NCI-H2107 (cell line): ENCODE measurements at places on chromosomes 6 and 20.

- DNase-seq, result no peak
These were observed 40.0 kb upstream of the MBOAT1 start for GRCh38 chr6:20252311-20252710.

GRCh38 chr6:3208098-3208774 is 19.2 kb downstream of the TUBB2B start:
- no peak for DNase-seq

- DNase-seq, result no peak
These were observed 1.8 kb downstream of the FOXF2 start for GRCh38 chr6:1390946-1391799.

GRCh38 chr6:4487538-4487937 is 288.7 kb upstream of the CDYL start:
- DNase-seq, result no peak

- no peak for DNase-seq
These were observed 172.6 kb upstream of the SOX4 start for GRCh38 chr6:21420926-21421325.

DNA sequence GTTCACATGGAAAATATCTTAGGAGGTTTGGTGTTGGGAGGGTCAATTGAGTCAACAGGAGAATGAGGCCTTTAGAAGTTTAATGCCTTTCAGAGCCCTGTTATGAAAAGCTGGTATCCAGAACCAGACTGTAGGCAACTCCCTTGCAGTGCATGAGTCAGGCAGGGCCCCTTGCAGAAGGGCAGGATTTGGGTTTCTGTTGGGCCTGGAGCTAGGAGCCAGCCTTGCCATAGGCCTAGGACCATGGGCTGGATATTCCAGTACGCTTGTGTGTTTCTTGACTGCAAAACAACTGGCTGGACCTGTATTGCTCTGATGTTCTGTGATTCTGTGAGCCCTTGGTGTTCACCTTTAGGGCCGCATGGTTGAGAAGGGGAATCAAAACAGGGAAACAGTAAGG is 350.9 kb upstream of the PRND start:
- DNase-seq, result no peak

DNA sequence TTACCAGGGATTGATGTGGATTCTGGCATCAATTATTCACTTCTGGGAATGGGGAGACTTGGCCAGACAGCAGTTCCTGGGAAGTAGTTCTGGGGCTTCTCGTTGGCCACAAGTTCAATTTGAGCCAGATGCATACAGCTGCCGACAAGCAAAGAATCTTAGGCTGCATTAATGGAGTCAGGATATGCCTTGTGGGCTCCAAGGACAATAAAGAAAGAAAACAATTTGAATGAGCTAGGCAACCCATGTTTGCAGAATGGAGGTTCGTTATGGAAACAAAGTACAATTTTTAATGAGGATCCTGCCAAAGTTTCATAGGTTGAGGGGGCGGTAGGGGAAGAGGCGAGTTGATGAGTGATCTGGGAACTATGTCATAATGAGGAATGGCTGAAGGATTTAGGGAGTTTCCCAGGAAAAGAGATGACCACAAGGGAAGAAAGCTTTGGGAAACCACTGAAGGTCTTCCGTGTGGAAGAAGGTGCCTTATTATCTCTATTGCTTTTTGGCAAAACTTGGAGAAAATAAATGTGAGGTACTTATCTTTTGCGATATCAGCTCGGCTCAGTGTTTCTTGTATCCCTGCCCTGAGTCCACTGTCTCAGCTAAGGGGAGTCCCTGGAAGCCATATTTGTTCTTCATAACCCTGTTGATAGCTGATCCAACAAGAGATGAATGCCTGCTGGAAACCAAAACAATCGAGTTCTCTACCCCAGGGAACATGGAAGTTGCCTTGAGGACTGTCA is 181.0 kb upstream of the ZNF217 start:
- no peak for DNase-seq

DNA sequence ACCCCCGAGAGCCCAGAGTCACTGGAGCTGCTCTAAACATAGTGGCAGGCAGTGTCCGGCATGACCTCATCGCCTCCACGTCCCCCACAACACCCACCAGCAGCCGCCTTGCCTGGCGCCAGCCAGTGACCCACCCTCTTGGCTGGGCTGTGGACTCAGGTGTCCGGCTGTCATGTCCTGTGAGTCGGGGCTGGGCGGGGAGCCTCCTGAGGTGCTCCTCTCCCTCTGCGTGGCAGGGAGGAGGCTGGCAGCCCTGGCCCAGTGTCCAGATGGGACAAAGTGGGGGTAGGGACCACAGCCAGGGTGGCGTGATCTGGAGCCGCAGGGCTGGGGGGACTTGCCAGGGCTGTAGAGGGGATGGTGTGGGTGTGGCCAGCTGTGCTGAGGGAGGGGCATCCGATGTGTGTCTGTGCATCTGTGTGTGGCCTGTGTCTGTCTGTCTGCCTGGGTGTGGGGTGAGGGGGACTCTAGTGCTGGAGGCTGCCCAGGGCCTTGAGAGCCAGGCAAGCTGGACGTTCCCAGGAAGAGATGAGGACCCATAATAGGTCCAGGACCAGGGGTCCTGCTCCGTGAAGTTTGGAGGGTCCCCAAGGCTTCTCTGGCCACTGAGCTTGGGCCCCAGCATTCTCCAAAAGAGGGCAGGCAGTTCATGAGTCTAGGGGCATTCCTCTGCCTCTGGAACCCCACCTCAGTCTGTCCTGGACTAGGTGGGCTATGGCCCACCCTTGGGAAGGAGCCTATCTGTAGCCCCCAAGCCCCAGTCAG is 2.3 kb upstream of the SOX18 start:
- DNase-seq, result no peak

DNA sequence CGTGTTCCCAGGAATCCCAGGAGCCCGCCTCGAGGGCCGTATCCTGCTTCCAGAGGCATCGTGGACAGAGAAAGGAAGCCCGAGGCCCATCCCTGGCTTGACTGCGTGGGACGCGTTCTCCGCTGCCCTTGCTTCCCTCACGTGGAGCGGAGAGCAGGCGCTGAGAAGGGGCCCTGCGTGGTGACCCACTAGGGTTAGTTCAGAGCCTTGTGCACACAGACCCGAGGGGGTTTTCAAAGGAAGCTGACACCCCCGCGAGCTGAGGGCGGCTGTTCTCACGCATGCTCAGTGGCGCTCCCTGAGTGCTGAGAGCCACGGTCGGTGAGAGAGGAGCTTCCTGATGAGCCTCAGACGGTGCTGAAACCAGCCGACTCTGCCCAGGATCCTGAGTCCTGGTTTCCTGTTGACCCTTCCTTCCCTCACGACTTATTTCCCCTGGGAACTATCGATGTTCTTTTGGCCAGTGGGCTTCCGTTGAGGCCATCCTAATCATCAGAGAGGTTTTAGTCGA is 28.9 kb upstream of the CCR6 start:
- DNase-seq, result no peak

- no peak for DNase-seq
These were observed 56.7 kb downstream of the GJA10 start for GRCh38 chr6:89950879-89951391.

DNA sequence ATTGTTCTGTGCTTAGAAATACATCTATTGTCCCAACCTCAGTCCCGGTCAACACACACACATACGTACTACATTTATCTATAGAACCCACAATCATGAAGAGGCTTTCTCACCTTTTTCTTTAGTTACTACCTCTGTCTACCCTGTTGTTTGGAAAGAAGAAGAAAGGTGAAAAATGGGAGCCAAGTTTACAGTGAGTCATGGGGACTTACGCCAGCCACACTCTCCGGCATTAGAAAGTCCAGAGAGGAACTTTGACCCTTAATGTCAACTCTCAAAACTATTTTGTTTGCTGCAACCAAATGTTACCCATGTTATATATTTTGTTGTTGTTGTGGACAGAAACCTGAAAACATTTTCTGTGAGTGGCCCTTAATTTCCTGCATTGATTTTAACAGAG is 259.1 kb downstream of the ZFAND3 start:
- no peak for DNase-seq

DNA sequence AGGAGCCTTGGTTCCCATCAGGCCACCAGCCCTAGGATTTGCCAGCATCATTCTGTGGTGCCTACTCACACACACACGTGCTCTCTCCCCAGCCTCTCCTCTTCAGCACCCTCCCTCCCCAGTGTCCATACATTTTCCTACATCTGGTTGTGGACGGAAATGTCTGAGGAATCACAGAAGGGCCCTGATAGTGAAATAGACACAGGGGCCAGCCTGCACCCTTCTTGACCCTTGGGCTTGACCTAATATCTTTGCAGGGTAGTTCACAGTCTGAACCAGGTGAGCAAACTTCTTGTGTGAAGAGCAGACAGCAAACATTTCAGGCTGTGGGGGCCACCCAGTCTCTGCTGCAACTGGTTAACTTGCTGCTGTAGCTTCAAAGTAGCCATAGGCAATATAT is 108.5 kb upstream of the NXT1 start:
- DNase-seq, result no peak

GRCh38 chr6:144265390-144265789 is 19.7 kb upstream of the UTRN start:
- DNase-seq, result no peak

DNA sequence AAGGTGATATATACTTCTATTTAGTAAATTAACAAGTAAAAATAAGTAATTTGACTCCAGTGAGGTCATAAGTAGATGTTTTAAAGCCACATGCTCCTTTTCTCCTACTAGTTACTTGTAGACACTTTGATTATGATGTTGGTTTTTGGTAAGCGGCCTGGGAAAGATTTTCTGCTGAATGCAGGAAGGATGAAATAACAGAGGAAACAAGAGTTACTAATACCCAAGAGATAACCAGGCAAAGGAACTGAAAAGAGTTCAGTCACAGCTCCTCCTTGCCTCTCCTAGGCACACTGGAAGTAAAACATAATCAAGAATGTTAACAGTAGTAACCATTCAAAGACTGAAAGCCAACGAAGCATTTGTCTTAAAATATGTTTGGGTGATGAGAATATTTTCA is 203.3 kb downstream of the RNGTT start:
- no peak for DNase-seq

DNA sequence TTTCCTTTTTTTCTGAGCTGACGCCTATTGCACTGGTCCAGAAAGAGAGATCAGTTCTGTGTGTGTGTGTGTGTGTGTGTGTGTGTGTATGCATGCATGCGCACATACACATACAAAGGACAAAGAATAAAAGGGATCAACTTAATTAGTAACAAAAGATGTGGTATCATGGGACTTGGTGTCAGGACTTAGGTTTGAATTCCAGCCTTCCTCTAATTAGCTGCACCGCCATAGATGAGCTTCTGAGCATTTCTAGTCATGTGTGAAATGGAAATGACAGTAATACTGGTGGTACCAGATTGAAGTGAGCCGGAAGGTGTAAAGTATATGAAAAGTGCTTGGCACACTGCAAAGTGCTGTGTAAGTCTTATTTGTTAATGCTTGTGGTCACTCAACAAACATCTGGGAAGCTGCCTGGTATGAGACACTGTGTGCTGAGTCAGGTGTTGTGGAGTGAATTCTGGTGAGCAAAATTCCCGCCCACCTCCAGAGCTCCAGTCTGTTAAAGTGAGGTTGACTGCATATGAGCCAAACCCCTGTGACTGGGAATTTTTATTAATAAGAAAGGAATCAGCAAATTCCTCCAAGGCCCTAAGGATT is 12.4 kb downstream of the DAAM2 start:
- no peak for DNase-seq

DNA sequence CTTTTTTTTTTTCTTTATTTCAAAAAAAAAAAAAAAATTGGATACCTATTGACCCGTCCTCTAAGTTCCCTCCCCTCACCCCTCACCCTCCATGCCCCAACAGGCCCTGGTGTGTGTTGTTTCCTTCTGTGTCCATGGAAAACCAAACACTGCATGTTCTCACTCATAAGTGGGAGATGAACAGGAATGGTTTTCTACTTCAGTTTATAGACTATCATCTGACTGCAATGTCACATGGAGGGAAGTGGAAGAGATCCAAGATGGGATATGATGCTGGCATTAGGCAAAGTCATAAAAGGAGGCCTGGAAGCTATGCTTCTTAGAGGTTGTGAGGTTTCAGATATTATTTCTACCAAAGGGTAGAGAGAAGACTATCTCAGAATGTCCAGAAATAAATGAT is 237.5 kb downstream of the MAFB start:
- DNase-seq, result no peak

- no peak for DNase-seq
These were observed 39.5 kb downstream of the PIGU start for GRCh38 chr20:34637245-34638038.

DNA sequence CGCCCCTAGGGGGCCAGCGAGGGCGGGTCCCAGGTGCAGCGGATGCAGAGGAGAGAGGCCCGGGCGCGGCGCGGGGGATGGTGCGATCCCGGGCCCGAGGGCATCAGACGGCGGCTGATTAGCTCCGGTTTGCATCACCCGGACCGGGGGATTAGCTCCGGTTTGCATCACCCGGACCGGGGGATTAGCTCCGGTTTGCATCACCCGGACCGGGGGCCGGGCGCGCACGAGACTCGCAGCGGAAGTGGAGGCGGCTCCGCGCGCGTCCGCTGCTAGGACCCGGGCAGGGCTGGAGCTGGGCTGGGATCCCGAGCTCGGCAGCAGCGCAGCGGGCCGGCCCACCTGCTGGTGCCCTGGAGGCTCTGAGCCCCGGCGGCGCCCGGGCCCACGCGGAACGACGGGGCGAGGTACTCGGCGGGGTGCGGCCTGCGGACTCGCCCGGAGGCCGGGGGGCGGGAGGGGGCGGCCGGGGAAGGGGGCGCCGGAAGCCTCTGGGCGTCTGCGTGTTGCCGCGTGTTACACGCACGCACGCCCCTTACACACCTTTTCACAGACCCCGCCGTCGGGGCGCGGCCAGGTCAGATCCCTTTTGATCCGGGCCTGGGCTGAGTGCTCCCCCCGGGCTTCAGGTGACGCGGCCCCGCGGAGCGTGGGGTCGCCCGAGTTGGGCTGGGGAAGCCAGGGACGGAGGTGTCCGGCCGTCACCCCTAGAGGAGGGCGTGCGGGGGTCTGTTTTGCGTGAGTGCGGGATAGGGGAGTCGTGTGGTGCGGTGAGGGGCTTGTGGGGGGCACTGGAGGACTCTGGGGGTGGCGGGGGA is 412 bp downstream of the TRIB3 start:
- no peak for DNase-seq

- no peak for DNase-seq
These were observed 14.8 kb upstream of the BTN3A2 start for GRCh38 chr6:26349964-26350857.

GRCh38 chr6:37630281-37630799 is 67.3 kb downstream of the MDGA1 start:
- DNase-seq, result no peak

GRCh38 chr6:156781861-156782631 is 4.9 kb downstream of the ARID1B start:
- no peak for DNase-seq
